ENCODE measurements at places on chromosomes 2 and 18. TPM values are rescaled to one million over a fixed set of nuclear protein-coding genes. Genes with fewer than 3 reads are reported as not detected.
A peak's percentile ranks its signal among the peaks of the same experiment; 100 is the strongest.

GRCh38 chr18:31516437-31516836 is 18.5 kb downstream of the DSG2 start:
- DNase-seq: no peak

- no peak for DNase-seq
Observed at GRCh38 chr2:57793310-57793709, 253.3 kb upstream of the VRK2 start.

DNA sequence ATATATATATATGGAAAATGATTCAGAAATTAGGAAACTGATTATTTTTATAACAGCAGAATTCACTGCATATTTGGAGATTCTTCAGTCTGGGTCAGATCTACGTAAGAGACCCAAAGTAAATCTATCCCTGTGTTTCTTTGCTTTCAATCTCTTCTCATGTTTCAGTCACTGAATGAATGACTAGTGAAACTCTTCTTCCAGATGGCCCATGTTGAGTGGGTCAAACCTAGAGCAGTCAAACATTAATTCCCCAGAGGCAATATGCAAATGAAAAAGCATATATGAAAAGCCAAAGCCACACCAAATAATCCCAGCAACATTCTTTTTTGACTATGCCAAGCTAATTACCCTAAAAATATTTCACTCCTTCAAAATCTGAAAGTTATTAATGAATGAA is 317.3 kb downstream of the RBM43 start:
- no peak for DNase-seq

DNA sequence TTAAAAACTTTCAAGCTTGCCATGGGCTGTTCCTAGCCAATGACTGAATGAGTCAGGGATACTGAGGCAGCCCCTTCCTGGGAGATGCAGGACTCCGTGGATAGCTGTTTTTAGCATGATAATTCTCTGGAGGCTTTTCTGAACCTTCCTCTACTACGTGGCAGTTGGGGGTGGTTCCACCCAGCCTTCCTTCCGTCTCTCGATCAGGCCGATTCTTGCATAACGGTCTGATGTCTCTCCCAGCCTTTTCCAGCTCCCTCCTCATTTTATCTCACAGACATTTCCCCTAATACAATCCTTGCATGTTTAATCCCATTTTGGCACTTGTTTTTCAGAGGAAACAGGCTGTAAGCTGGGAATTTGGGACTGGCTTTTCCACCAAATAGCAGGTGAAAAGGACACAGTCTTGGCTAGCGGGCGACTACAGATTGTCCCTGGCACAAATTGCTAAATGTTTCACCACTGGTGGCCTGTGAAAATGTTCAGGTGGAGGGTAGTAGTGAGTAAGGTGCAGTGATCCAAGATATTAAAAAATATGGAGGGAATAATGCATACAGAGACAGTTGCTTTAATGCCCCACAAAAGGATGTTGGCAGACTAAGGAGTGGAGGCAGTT is 21.0 kb upstream of the CTLA4 start:
- no peak for DNase-seq

- DNase-seq: no peak
Observed at GRCh38 chr2:237097326-237097910, 11.7 kb downstream of the COPS8 start.

DNA sequence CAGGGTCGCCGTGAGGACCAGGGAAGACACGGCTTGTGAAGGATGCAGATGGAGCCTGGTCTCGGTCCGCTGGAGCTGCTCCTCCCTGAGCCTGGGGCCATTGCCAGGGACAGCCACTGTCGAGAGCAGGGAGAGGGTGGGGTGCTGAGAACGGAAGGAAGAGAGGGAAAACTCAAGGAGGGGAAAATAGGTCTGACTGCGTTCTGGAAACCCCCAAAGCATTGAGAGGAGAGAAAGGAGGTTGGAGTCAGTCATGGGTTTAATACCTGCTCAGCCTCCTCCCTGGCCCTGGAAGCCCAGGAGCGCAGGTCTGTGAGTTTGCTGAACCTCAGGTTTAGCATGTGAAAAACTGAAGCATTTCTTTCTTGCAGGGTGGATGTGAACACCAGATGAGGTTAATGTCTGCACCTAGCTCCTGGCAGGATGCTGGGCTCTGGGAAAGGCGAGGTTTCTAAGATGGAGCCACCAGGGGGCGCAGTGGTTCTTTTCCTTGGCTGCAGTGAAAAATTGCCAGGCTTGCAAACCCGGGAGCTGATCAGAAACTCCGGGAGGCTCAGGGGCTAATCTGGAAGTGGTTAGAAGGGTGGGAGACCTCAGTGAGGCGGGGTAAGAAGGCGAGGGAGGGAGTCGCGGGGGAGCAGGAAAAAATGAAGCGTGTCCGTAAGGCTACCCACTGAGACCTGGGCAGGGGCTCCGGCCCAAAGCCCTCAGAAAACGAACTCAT is 33.6 kb upstream of the RNF149 start:
- DNase-seq: peak; percentile 89

DNA sequence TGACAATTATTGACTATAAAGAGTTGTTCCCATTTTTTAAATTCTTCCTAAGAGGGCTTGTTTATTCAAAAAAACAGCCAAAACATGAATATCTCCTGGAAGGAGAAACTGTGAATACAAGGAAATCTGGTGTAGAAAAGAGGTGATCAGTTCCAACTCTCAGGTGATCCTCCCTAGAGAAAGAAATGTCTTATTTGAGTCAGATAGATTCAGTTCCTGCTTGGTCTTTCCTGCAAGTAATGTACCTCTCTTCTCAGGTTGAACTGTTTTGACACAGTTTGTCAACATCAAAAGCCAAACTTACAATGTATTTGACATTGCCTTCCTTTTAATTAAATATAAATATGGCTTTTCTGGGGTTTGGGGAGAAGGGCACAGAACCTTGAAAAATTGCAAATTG is 567.4 kb downstream of the ARHGAP15 start:
- no peak for DNase-seq

DNA sequence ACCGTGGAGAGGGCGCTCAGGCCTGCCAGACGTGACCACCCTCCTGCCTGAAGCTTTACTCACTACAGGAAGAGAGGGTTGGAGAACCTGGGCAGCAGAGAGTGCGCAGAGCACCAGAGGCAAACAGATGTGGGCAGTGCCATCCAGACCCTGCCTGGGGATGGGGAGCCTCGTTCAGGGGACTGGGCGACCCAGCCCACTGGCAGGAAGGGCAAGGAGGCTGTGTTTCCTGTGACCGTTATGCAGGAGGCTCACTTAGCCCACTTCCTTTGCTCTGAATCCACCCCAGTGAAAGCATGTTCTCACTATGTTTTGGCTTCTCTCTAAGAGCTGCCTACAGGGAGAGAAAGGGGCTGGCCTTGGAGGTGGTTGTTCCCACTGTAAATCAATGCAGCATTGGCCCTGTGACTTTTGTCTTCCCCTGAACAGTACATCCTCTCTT is 23.0 kb upstream of the ACKR3 start:
- no peak for DNase-seq

DNA sequence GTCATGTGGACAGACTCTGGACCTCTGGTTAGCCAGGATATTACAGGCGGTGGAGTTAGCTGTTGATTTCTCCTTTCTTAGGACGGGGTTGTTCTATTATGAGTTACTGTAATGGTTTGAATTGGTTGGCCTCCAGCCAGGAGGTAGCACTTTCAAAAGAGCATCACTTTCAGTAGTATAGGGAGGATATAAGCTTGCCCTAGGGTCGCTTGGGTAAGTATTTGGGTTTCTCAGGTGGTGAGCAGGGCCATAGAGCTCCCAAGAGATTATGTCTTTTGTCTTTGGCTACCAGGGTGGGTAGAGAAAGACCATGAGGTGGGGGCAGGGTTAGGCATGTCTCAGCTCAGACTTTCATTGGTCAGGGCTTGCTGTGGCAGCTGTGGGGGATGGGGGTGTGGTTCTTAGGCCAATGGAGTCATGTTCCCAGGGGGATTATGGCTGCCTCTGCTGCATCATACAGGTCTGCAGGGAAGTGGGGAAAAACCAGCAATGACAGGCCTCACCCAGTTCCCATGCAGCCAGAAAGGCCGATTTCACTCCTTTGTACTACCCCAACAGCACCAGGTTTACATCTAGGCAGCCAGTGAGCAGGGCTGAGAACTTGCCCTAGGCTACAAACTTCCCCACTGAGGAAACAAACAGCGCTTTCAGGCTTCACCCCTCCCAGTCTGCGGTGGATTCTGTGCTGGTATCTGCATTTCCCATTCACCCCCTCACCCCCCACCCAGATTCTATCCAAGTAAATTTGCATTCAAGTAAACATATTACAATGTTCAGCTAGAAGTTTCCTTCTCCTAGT is 89.4 kb upstream of the SLC38A11 start:
- DNase-seq: no peak

DNA sequence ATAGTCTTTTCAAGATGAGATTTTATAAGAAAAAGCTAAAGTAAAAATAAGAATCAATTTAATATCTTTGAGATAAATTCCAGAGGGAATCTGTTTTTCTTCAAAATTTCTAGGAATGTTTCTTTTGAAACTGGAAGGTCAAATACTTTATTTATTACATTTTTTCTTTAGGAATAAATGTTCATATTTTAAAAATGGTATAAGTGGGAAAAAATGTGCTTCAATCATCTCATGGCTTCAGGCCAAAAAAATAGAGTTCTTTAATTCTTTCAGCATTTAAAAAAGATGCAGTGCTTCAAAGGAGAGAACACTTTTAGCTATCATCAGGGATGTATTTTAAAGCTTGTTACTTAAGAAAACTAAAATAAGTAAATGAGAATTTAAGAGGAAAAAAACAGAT is 110.6 kb downstream of the NEB start:
- no peak for DNase-seq

GRCh38 chr18:13579874-13580273 is 146.5 kb downstream of the FAM210A start:
- DNase-seq: peak; percentile 25

DNA sequence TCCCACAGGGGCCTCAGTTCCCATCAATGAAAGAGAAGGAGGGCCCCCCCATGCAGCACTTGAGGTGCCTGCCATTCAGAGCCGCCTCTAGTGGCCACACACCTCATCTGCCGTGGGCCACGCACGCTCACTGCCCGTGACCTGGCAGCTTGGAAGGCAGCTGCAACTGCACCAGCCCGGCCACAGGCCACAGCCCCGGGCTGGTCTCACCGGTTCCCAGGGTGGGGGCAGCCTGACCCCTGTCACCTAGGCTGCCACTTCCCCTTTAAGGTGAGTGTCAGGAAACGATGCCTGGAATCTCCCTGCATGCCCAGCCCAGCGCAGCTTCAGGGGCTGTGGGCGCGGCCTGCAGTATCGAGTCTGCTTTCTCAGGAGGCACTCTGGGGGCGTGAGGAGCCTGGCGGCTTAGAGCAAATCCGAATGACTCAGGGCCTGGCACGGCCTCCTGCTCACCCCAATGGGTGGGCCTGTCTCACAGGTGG is 2.6 kb downstream of the MAB21L4 start:
- DNase-seq: no peak

- no peak for DNase-seq
Observed at GRCh38 chr2:1894578-1894977, 150.3 kb upstream of the PXDN start.

- DNase-seq: no peak
Observed at GRCh38 chr2:45709137-45709536, 57.7 kb downstream of the PRKCE start.

DNA sequence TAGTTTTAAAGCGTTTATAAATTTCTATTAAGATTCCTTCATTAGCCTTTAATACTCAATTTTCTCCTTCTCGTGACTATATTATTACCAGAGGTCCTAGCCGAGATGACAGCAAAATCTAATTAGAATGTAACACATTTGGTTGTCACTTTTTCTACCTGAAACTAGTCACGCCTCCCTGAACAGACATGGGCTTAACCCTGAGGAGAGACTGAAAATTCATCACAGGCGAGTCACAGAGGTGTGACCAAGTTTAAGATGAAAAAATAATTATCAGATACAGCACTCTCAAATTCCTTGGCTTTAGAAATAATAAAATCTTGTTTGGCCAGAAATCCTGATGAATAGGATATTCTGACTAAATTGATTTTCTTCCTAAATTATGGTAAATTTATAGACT is 834.4 kb upstream of the SLC39A10 start:
- DNase-seq: no peak

GRCh38 chr2:187187519-187187918 is 260.5 kb downstream of the CALCRL start:
- no peak for DNase-seq

GRCh38 chr18:26460449-26461091 is 87.8 kb downstream of the KCTD1 start:
- DNase-seq: peak; percentile 51

- DNase-seq: no peak
Observed at GRCh38 chr2:10385933-10386773, 62.0 kb downstream of the ODC1 start.

GRCh38 chr2:224611938-224612337 is 26.8 kb upstream of the CUL3 start:
- no peak for DNase-seq

GRCh38 chr2:43241558-43241957 is 15.2 kb upstream of the ZFP36L2 start:
- DNase-seq: no peak

GRCh38 chr2:127392828-127393578 is 5.2 kb upstream of the MAP3K2 start:
- no peak for DNase-seq

- DNase-seq: no peak
Observed at GRCh38 chr2:55033076-55033742, 17.0 kb downstream of the RTN4 start.

ANO7 gene
- total RNA-seq: 1.3 TPM

NT5DC4 gene
- not detected for total RNA-seq

PELI1 gene
- total RNA-seq: 30.2 TPM

ARL4C gene
- total RNA-seq: 37.1 TPM

ALKAL2 gene
- total RNA-seq: 52.9 TPM

PREB gene
- total RNA-seq: 46.3 TPM

LYG1 gene
- total RNA-seq: 1.8 TPM

DOK1 gene
- total RNA-seq: 15.8 TPM

GGCX gene
- total RNA-seq: 58.2 TPM

PIEZO2 gene
- 139 TPM for total RNA-seq

LYPD1 gene
- total RNA-seq: 0.18 TPM
